ENCODE measurements at places on chromosomes 7 and 10. TPM values are rescaled to one million over a fixed set of nuclear protein-coding genes. Genes with fewer than 3 reads are reported as not detected.

GRCh38 chr10:64394744-64395143 lies 873.5 kb downstream of the REEP3 start:
- no peak for DNase-seq

DNA sequence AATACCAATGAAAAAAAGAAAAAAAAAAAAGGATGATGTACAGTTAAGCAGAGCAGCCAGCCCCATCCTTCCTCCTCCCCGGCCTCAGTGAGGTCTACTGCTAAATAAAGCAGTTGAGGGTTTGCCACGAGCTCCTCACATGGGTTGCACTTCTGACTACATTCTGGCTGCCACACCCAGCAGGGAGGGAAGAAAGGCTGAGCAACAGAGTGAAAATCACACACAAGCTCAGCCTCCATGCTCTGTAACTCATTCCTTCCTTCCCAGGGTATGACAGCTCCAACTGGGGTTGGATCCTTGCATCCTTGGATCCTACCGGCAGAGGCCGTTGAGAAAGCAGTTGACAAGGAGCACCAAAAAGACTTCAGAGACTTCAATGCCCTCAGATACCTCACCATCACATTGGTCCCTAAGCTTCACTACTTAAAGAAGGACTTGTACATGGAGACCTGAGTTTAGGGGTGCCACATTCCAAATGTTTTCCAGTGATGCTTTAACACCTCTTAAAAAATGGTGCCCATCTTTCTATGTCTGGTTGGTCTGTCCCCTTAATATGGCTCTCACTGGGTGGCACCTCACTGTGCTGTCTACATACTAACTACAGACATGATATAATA lies 52.9 kb upstream of the PIK3CG start:
- DNase-seq, result no peak

GRCh38 chr10:48279081-48279751 lies 4.7 kb upstream of the FRMPD2 start:
- no peak for DNase-seq

Gene CALHM1
- not detected for total RNA-seq
